ENCODE measurements at places on chromosomes 5 and 9. TPM values are rescaled to one million over a fixed set of nuclear protein-coding genes. Genes with fewer than 3 reads are reported as not detected.
A peak's percentile ranks its signal among the peaks of the same experiment; 100 is the strongest.

DNA sequence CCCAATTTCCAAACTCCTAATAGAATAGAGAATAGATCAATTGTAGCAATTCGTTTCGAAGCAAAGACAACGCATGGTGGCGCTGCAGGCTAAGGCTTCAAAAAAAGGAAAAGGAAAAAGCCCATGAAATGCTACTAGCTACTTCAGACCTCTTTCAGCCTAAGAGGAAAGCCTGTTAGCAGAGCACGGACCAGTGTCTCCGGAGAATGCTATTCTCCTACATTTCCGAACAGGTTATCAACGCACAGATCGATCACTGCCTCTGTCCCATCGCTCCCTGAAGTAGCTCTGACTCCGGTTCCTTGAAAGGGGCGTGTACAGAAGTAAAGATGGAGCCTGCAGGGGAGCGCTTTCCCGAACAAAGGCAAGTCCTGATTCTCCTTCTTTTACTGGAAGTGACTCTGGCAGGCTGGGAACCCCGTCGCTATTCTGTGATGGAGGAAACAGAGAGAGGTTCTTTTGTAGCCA lies at the start of gene PCDHB15:
Gene PCDHB15, plus strand, starts transcription at position 146 of the 468 bp plus-strand sequence. Its CDS starts 184 bp downstream, at position 330.
- no peak for DNase-seq

The CATSPER3 gene
- under 0.01 TPM for total RNA-seq

The FSD1L gene
- 2.9 TPM for total RNA-seq

GRCh38 chr5:73444499-73445438 lies 3.8 kb downstream of the FOXD1 start:
- no peak for DNase-seq

The NEURL1B gene
- 1.8 TPM for total RNA-seq

The ZBTB43 gene
- total RNA-seq: 15.1 TPM

The POLR3G gene
- total RNA-seq: 15.6 TPM

The ANKRD34B gene
- total RNA-seq: not detected

GRCh38 chr5:2534970-2535369 lies 216.5 kb downstream of the IRX2 start:
- DNase-seq: no peak

DNA sequence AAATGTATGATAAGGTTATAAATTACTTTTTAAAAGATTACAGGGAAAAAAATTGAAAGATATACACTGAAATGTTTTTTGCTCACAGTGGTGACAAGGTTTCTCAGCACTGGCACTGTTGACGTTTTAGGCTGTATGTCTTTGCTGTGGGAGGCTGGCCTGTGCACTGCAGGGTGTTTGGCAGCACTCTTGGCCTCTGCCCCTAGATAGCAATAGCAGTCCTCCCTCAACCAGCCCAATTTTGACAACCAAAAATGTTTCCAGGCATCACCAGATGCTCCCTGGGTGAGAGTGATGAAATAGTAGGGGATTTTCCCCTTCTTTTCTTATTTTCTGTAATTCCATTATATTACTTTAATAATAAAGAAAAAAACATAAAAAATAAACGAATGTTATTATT lies 3.3 kb downstream of the CD274 start:
- no peak for DNase-seq

DNA sequence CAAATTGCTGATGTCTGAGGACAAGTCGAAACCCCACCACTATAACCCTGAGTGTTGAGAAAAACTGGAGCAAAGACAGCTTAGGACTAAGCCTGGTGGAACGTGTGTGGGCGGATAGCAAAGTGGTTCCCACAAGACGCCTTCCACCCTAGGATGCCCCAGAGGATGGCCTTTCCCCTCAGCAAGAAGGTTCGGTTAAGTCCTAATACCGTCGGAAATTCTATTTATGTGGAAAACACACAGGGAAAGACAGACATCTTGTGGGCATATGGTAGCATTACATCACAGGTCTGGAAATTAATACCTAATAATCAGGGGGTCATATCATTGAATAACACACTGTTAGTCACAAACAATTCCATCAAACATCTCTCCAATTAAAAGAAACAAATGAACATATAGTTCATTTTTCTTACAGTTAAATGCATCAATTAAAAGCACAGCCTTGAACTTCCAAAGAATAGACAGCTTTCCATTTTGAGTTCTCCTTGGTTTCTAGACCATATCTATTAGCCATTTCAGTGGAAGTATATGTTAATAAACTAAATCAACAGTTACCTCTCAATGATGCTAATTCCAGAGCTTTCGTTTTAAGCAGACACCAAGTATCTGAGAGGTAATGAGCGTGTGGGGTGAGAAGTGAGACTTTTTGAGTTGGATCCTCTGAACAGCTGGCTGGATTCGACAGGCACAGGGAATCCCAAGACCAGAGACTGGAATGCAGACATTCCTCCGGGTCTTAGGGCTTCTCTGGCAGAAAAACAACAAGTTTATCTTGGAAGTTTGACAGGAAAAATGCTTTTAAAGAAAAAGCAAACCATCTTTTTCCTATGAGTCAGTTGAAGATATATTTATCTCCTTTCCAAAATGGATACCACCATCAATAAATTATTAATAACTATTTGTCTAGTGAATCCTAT lies 2.9 kb upstream of the ICE1 start:
- DNase-seq: peak; percentile 92

GRCh38 chr9:136648751-136649150 lies 14.0 kb upstream of the EGFL7 start:
- no peak for DNase-seq

DNA sequence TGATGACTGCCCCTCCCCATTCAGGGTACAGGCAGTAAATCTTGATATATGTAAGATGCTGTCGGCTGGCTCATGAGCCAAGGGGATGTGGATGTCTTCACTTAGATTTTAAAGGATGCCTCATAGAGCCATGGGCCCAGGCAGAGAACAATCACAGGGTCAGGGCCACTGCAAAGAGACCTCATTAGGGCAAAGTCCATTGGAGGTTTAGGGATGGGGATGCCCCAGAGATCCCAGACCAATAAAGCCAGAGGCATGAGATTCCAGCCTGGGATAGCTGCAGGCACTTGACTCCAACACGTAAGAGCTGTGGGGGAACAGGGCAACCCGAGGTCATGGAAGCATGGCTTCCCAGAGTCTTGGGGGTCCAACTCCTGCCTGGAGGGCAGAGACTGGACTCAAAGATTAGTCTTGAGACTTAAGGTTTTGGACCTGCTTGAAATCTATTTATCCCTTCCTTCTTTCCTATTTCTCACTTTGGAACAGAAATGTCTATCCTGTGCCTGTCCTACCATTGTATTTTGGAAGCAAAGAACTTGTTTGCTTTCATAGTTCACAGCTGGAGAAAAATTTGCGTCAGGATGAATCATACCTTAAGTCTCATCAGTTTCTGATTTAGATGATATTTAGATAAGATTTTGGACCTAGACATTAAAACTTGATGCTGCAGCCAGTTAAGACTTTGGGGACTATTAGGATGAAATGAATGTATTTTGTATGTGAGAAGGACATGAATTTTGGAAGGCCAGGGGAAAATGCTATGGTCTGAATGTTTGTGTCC lies 101.3 kb upstream of the ADRA1B start:
- DNase-seq: peak; percentile 21

The SPATA31E1 gene
- total RNA-seq: not detected

DNA sequence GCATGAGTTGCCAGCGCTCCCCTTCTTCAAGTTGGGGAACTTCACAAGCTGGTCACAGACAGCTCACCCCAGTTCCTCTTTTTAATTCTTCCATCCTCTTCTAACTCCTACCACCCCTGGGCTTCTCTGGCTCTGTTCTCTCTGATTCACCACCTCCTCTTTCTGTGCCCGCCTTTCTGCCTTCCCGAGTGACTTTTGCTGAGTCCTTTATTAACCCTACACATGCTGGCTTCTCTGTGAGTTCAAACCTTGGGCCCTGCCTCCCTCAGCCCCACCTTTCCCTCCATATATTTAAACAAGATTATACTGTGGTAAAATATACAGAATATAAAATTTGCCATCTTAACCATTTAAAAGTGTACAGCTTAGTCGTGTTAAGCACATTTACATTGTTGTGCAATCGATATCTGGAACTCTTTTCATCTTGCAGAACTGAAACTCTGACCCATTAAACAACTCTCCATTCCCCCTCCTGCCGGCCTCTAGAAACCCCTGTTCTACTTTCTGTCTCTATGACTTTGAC lies 32.0 kb downstream of the SLC46A2 start:
- DNase-seq: peak; percentile 16

GRCh38 chr5:72644296-72644695 lies 137.1 kb upstream of the ZNF366 start:
- no peak for DNase-seq

DNA sequence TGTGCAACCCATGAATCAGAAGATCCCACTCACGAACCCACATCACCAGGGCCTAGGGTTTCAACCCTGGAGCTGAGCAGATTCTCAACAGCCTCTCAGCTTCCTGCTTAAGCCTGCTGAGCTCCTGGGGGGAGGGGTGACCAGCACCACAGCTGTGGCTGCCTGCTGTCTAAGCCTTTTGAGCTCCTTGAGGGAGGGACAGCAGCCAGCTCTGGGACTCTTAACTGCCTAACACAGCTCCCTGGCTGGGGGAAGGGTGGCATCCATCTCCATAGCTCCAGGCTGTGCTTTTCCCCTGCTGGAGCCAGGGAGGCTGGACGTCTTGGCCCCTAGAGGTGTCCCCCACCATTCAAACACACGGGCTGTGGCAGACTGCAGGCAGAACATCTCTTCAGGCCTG lies 250.3 kb downstream of the DMAC1 start:
- no peak for DNase-seq

GRCh38 chr5:310516-310915 lies 11.0 kb upstream of the AHRR start:
- DNase-seq: no peak

All from IMR-90 (cell line).